ENCODE measurements at places on chromosomes 3 and 15.

DNA sequence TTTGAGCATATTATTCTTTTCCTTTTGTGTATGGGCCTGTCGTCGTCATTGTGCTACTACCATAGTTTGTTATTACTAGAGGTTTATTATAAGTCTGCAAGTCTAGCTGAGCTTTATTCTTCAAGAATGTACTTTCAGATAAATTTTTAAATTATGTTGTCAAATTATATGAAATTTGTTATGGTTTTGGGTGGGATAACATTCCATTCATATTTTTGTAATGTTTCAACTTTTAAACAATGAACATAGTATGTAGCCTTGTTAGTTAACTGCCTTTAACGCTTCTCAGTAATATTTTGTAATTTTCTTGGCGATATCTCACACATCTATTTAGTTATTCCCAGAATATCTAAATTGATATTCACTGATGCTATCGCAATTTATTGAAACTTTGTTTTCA is 41.6 kb upstream of the GOLGA8B start:
- no peak for DNase-seq

GRCh38 chr3:127546970-127547733 is 43.4 kb downstream of the TPRA1 start:
- no peak for DNase-seq

- no peak for DNase-seq
Observed at GRCh38 chr3:189727158-189727557, 96.0 kb downstream of the TP63 start.

- no peak for DNase-seq
Observed at GRCh38 chr15:72173864-72174550, 23.6 kb downstream of the GRAMD2A start.

GRCh38 chr3:120144267-120144666 is 50.0 kb upstream of the GSK3B start:
- no peak for DNase-seq

- no peak for DNase-seq
Observed at GRCh38 chr3:13332740-13333139, 87.4 kb downstream of the NUP210 start.

- DNase-seq: no peak
Observed at GRCh38 chr15:52234596-52235541, 43.7 kb upstream of the GNB5 start.

DNA sequence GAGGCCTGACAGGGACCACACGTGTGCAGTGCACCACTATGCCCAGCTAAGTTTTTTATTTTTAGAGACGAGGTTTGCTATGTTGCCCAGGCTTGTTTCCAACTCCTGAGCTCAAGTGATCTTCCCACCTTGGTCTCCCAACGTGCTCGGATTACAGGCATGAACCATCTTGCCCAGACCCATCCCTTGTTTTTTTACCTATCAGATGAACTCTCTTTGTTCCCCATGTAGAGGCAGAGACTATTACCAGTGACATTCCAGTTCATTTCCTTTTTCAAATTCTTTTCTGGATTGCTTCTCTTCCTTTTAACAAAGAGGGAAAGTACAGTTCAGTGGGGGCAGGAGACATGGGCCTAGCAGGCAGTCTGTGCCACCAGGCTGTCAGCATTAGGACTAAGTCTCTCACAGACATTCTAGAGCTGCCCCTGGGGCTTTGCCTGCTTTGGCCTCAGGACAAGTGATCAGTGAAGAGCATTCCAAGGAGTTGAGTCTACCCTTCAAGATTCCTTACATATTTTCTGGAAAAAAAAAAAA is 103.5 kb upstream of the SLC7A14 start:
- DNase-seq: no peak

DNA sequence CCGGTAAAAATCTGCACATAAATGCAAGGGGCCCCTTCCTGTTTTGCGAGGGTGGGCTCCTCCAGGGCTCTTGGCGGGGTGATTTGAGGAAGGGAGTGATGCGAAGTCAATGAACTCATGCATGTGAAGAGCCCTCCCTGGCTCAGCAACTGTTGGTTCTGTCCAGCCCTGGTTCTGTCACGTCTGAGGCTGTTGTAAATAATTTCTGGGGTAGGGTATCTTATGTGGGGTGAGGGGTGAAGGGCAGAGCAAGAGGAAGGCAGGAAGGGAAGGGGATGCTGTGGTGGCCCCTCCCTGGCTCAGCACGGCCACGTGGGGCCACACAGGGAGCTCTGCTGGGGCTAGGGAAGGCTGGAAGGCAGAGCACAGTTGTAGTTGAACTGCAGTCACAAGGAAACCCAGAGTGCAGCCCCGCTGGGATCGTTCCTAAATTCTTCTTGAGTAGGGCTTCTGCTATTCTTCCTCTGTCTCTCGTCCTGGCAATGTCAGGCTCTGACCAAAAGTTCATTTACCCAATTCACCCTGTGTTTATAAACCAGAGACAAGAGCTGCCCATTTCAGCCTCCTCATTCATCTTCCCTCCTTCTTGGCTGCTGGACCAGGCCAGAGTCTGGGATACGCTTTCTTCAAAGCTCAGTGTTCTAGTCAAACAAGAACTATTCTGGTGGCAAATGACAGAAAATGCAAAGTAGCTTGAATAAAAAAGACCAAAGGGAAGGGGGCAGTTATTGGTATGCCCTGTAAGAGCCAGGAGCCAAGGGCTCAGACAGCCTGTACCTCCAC is 14.8 kb upstream of the TOPBP1 start:
- no peak for DNase-seq

DNA sequence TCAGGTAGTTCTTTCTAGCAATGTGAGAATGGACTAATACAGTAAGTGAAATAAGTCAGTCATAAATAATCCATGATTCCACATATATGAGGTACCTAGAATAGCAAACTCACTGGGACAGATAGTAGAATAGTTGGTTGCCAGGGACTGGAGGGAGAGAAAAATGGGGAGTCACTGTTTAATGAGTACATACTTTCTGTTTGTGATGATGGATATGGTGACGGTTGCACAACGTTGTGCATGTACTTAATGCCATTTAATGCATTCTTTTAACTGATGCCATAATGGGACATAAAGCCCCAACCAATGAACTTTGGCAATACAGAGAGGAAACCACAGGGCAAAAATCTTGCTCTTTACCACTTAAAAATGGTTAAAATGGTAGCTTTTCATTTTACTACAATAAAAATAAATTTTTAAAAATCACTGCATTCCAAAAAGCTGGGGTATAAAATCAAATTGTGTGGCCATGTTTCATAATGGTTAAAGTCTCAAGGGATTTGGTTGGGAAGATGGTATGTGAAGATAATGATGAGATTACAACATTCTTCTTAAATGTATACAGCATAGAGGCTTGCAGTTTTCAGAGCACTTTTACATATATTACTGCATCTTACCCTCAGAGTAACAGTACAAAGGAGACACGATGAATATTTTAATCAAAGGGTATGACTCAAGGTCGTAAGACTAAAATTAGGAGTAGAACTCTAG is 45.2 kb downstream of the ADAM10 start:
- DNase-seq: peak; percentile 84

GRCh38 chr15:101698314-101698713 is 26.0 kb downstream of the TARS3 start:
- DNase-seq: no peak

DNA sequence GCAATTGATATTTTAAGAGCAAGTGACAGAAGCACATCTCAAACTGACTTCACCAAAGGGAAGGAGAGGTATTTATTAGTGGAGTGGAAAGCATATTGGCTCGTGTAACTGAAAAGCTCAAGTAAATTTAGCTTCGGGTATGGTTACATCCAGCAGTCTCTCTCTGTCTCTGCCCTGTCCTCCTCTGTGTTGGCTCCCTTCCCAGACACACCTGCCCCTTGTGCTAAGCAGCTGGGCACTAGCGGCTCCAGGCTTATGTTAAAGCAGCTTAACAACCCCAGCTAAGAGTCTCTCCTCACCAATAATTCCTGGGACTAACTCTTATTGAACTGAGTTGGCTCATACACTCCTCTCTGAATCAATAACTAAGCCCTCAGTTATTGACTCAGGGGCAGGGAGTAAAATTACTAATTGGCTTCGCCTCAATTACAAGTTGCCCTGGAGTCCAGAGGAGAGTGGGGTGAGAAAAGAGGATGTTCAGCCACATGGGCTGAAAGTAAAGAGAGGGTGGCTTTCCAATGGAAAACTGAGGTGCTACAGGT is 12.8 kb upstream of the SH3BP5 start:
- no peak for DNase-seq

DNA sequence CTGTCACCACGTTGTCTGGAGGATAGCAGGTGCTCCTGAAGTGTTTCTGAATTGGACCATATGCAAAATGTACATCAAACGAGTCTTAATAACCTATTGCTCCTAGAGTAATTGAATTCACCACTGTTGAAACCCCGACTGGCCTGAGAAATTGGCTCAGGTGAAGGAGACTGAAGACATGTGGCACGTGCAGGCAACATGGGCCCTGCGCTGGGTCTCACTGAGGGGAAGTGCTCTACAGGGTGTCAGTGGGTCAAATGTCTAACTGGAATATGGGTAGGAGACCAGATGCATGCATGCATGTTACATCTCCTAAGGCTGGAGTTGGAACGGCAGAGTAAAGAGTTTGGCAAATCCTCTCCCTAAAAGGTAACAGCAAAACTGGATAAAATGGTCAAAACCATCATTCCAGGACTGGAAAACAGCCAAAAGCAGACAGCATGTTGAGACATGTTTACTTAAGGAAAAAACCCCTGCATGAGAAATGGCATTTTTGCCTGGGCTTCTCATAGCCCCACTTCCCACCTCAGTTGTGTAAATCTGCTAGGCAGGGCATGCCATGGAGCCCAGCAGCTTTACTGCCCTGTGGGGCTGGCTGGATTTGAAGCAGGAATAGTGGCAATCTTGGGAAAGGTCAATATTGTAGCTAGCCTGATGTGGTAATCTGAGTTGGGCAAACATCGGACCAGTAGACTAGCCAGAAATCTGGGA is 131.3 kb downstream of the TJP1 start:
- no peak for DNase-seq

DNA sequence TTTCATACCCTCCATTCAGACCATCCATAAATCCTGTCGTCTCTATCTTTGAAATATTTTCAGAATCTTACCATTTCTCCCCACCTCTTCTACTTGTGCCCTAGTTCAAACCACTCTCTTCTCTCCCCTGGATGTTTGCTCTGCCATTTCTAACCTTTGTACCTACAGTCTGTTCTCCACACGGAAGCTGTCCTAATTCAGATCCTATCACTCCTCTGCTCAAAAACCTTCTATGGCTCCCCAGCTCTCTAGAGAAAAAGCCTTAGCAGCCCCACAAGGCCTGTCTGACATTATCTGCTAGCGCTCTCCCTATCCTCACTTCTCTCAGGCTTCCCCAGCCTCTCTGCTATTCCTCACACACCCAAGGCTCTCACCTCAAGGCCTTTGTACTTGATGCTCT is 4.5 kb upstream of the SEMA5B start:
- DNase-seq: no peak
